ENCODE measurements at places on chromosomes 3 and 15.
A peak's percentile ranks its signal among the peaks of the same experiment; 100 is the strongest.

DNA sequence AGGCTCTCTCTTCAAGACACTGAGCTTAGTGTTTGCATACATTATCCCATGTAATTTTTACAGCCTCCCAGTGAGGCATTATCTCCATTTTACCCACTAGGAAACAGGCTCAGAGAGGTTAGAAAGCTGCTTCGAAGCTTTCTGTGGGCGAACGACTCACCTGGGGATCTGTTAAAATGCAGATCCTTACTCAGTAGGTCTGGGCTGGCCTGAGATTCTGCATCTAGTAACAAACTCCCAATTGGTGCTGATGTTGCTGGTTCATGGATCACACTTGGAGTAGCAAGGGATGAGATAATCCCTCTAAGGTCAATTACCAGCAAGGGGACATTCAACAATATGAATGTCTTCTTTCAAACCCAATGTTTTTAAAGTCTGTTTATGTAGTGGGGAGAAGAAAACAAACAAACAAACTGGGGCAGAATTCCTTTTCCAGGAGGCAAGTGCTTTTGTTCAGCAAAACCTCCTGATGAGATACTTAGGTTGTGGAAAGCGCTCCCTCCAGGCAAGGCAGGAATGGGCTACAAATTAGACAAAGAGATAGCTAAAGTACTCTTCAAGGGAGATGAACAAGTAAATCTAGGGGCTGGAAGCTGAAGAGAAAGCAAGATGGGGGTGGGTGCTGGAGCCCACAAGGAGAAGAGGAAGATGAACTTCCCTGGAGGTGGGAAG lies 311.9 kb downstream of the SHQ1 start:
- no peak for DNase-seq

DNA sequence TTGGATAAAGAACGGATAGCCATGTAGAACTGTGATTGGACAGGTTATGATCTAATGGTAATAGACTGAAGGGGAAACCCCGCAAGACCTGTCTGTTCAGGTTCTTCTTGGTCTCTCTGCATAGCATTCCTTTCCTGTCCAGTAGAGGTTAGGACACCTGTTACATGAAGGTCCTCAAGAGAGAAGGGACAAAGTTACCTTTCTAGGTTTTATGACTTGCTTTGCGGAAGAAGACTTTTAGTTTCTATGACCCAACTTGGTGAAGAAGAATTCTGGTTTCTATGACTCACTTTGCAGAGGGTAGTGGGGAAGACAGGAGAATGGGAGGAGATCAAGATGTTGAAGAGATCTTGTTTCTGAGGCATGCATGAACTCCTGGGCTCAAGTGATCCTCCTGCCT lies 97.9 kb upstream of the C3orf80 start:
- DNase-seq = no peak

DNA sequence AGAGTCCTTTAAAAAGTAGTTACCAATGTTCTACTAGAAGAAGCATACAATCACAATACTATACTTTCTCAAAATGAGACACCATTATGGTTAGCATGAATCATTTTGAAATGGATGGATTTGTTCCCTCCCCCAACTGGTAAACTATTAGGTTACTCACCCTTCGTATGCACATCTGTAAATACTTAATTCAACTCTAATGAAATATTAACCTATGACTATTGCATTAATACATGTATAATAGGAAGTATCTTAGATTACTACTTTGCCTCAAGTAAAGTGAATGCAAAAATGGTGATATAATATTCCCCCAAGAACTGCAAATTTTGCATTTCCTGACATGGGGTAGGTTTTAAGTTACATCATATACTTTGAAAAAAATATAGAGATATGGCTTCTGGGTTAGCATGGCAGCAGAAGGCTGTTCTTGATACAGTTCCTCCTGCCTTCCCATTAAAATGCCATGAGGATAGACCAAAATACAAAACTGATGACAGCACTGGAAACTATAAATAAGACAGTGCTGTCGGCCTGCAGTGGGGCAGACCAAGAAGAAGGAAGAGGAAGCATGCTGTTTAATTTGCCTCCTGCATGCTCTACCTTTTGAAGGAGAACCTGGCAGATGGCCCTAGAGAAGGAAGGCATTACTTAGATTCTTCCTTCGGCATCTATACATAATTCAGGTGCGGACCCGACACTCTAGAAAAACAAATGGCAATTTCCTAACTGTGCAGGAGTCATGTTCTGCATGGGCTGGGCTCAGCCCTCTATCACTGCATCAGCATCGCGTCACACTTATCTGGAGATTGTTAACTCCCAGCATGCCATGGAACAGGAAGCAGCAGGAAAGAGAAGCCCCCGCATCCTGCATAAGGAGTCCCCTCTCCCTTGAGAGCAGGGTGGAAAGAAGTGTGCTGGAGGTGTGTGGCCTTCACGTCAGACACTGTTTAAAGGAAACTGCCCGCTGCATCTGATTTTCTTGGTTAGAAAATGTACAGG lies 41.8 kb upstream of the NEO1 start:
- no peak for DNase-seq

- no peak for DNase-seq
Measured at GRCh38 chr3:194189243-194189791, 53.4 kb downstream of the HES1 start.

GRCh38 chr15:70447521-70447920 lies 315.8 kb downstream of the UACA start:
- no peak for DNase-seq

DNA sequence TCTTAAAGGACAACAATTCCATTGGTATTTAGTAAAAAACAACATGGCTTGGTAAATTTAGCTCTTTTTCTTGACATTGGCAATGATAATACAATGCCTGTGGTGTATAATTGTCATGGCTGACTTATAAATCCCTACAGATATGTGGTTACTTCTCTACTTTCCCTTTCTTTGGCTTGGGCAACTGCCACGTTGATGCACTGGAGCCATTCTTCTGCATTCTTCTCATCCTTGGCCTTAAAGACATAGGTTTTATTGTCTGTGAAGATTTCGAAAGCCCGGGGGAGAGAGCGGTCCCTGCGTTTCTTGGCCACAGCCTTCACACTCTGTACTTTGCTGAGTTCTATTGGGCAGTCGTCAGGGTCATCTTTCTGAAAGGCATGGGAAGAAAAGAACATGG lies 101.1 kb upstream of the CCNL1 start:
- no peak for DNase-seq

- no peak for DNase-seq
Measured at GRCh38 chr3:169835533-169835932, 22.8 kb upstream of the LRRC34 start.

DNA sequence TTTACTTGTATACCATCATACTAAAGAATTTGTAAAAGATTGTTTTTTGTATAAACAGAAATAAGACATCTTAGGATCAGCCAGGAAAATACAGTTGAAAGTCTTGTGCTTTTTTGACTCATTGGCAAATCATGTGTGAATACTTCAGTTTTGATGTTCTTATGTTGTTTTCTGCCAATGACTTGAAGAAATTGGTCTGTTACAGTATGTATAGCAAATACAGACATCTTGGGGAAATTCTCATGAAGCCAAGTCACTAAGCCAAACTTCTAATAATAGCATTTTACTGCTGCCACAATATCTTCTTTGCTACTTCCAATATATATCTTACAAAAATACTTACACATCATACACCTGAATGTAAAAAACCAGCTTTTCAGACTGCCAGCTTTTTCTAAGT lies 83.2 kb downstream of the DZIP3 start:
- DNase-seq = no peak

DNA sequence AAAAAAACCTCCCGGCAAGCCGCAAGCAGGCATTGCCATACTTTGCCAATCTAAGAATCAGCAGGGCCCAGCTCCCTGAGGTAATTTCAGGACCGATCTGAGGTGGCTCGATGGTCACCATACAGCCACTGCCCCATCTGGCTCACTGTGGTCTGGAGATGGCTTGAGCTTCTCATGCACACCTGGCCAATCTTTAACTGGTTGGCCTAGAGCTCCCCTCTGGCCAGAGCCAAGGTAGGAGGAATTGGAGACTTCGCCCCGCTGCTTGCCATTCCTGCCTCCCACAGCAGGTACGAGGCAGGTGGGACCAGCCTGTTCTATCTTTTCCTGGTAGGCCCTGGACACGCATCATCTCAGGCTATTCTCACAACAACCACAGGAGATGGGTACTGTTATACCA lies 10.1 kb downstream of the CYP1A2 start:
- DNase-seq = no peak

- no peak for DNase-seq
Measured at GRCh38 chr15:70479056-70479455, 284.3 kb downstream of the UACA start.

DNA sequence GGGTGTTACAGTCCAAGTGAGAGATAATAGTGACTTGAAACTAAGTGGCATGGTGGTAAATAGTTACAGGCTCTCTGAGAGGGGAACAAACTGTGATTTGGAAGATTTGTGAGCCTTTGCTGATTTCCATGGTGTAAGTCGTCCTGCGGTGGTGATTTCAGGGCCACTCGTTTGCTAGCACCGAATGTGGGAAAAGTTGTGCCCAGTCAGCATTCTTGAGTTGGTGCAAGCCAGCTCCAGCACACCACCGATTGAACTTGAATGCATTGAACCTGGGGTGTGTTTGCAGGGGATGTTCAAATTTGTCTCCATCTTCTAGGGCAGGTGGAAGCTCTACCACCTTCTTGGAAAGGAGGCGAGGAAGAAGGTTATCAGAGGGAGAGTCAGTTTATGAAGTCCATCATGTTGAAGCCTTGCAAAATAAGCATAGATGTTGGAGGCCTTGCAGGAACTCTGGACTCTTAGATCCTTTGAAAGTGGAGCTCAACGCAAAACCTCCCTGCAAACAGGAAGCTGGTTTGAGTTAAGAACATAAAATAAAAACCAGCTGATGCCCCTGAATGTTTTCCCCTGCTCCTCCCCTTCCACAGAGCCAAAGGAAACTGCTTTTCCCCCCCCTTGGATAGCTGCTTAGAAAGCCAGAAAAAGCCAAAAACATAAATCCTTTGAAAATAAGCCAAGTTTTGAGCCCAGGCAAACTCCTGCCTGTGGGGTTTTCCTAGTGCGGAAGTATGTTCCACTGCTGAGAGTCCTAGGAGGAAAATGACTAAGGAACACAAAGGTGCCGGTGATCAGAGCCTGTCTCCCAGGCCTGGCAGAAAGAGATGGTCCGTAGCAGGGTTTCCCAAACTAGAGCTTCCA lies 21.9 kb downstream of the MAPKBP1 start:
- no peak for DNase-seq

GRCh38 chr3:7190095-7190494 lies 329.2 kb downstream of the GRM7 start:
- no peak for DNase-seq

DNA sequence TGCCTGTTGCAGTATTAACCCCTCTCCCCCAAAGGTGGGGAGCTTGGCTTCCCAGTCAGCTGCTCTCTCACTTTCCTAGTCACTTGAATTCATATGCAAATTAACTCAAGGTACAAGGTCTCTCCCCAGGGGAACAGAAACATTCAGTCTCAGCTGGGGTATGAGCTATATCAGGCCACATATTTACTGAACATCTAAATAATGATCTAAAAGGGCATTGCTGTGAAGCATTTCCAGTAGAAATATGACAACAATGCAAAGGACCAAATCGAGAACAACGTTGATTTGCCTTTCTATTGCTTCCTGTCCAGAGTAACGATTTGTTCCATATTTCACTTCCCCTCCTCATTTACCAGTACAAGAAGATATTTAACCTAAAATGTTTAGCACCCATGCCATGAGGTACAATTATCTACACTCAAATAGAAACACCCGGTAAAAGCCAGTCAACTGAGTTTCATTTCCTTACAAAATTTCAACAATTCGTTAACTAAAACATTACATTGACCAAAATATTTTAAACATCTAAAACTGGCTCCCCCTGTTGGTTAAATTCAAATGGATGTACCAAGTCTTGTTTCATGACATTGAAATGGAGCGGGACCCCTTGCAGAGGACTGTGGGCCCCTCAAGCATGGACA lies 36.5 kb upstream of the KLHL6 start:
- no peak for DNase-seq

- DNase-seq = no peak
Measured at GRCh38 chr15:87582169-87582568, 674.4 kb downstream of the NTRK3 start.

- DNase-seq = peak; percentile 57
Measured at GRCh38 chr3:185825006-185825638, at the start of gene IGF2BP2. IGF2BP2 (minus strand) TSS chr3:185825042; CDS start chr3:185824960, 82 bp downstream.

- DNase-seq = no peak
Measured at GRCh38 chr15:58378241-58379085, 53.3 kb upstream of the LIPC start.

- no peak for DNase-seq
Measured at GRCh38 chr3:115321400-115321805, 174.3 kb upstream of the ZBTB20 start.

GRCh38 chr15:93495799-93496637 lies 407.0 kb upstream of the RGMA start:
- DNase-seq = no peak

DNA sequence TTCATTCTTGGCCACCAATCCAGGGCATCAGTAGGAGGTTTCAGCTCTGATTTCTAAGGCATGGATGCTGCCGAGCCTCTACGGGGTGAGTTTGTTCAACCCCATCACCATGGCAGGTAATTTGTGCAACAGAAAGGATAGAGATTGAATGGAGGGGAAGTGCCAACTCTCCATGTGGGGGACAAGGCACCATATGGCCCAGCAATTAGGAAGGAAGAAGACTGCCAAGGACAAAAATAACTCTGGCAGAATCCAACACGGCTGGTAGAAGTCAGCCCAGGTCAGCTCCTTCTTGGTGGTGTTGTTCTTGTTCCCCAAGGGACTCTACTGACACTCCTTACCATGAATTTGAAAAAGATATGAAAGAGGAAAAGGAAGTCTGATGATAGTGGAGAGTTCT lies 503.9 kb downstream of the MAGI1 start:
- DNase-seq = no peak

GRCh38 chr3:37795431-37796061 lies 66.1 kb upstream of the CTDSPL start:
- no peak for DNase-seq

- no peak for DNase-seq
Measured at GRCh38 chr3:49683162-49683561, 6.1 kb downstream of the MST1 start.

DNA sequence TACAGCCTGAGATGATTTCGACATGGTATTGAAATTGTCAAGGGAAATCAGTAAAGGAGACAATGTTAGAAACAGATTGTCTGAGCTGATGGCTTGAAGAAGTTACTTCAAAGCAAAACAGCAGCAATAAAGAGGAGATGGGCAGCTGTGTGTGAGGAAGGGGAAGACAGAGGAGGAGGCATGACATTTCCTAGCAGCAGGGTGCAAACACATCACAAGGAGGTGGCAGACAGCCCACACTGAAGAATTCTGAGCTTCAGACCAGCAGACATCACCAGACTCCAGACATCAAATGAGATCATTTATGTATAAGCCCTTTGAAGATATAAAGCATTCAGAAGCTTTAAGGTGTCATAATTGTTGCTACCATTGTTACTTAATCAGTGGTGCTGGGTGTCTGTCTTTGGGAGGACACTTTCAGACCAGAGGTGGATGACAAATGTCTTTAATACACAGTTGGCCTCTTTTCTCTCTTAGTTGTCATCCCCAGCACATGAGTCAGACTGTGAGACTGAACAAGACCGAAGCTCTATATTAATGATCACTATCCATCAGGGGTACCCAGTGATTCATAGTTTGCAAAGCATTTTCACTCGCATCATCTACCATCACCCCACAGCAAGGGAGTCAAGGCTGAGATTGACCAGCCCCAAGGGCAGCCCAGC lies 203.9 kb downstream of the MINAR1 start:
- DNase-seq = no peak
